ENCODE measurements at places on chromosomes 3 and 15.
A peak's percentile ranks its signal among the peaks of the same experiment; 100 is the strongest.

GRCh38 chr3:151169262-151169947, 33.6 kb downstream of the GPR171 start:
- DNase-seq = no peak

DNA sequence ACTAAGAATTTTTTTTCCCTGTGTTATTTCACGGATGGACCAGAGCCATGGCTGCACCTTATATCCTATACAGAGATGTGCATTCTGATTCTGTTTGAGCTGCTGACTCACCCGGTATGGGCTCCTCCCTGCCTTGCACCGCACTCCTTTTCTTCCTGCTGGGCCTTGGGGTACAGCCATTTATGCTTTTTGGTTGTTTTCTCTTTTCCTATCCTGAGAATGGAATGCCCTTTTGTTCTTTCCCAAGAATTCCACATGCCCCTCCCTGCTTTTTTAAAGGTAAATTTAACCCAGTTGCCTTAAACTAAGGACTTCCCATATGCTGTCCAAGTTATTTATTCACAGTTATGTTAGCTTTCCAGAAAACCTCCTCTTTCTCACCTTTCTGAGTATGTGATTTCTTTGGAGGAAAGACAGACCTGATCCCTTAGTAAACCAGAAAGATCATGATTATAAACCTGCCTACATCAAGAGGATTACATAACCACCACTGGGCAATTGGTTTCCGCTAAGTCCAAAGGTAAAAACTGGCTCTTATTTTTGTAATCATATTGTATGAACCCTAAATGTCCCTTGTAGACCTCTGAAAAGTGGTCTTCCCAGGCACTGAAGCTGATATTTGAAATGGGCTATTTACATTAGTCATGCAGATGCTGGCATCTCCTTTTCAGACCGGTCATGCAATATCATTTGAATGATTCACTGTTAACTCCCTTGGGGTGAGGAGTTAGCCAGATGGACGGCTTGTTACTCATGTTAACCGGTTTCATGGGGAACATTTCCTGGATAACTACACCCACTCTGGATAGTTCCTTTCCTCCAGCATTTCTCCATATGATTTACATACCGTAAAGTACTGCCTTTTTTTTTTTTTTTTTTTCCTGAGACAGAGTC, 45.5 kb downstream of the TMOD3 start:
- DNase-seq = no peak

- DNase-seq = no peak
These were observed 16.6 kb upstream of the ADIPOQ start for GRCh38 chr3:186825872-186826409.

DNA sequence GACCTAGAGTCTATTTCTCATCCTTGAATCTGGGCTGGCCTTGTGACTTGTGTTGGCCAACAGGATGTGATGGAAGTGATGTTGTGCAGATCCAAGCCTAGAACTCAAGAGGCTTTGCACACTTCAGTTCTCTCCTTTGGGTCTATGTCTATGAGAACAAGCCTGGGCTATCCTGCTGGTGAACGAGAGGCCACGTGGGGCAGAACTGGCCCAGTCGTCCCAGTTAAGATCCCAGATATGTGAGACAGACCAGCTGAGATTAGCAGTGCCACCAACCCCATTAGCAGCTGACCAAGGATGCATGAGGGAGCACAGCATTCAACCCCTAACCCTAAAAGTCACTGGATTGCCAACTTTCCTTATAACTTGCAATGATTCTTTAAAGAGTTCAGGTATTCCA, 99.7 kb downstream of the CTNNB1 start:
- no peak for DNase-seq

- no peak for DNase-seq
These were observed 26.2 kb upstream of the SLC12A8 start for GRCh38 chr3:125238759-125239158.

DNA sequence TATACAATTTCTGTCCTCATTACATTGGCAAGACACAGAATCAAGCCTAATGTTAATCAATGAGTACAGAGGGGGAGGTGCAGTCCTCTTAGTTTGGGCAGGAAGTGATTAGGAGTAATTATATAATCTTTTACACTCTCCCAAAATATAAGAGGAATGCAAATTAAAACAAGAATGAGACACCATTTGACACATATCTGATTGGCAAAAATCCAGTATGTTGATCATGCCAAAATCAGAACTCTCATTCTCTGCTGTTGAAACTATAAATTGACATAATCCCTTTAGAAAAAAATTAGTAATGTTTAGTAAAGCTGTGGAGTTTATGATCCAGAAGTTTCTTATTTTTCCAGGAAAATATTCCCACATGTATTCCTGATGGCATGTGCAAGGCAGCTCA, 373.4 kb downstream of the EPHA6 start:
- DNase-seq = no peak

DNA sequence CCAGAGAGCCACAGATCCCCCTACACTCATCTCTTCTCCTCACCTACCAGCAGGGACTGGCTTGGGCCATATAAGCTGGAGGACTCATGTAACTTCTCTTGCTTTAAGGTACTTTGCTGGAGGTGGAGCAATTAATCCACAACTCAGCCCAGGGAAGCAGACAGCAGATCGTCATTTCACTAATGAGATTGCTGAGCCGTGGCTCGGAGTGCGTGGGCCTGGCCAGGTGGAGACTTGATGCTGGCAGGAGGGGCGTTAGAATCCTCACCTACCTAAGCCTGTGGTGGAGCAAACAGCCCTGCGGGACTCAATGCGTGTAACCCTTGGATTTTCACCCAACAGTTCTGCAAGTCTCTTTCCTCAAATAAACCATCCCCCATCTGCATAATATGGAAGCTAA, 253.2 kb downstream of the RORA start:
- DNase-seq = no peak

GRCh38 chr3:188171682-188172467, 17.9 kb downstream of the LPP start:
- DNase-seq = no peak

DNA sequence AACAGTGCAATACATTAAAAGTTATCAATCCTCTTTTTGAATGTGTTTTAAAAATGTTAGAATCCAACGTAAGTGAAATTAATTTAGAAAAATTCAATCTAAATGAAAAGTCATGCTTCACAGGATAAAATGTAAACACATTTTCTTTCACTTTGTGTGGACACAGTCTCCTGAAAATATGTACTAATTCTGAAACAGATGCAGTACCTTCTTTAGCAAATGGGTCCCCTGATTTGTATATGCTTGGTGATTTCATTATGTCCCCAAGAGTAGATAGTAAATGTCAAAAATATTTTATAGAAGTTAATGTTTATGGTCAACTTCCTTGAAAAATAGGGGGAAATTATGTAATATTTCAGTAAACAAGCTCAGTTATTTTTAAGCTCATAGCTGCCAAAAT, 28.9 kb downstream of the FOXP1 start:
- no peak for DNase-seq

GRCh38 chr3:68234076-68234780, 579.8 kb upstream of the SUCLG2 start:
- no peak for DNase-seq

DNA sequence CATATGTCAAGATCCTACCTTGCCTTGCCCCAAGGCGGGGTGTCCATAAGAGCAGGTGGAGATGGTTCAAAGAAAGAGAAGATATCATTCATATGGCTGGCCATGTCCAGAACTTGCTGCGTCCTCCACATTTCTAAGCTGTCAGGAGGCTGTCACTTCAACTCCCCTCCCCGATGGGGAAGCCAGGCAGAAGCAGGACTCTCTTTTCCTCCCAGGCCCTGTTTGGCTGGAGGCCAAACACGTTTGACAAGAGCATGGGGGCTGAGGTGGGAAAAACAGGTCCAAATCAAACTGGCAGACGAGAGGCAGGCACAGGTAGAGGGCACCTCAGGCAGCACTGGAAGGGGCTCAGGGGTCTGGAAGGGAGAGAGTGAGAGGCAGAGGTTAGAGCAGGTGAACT, 37.7 kb downstream of the MESD start:
- no peak for DNase-seq

DNA sequence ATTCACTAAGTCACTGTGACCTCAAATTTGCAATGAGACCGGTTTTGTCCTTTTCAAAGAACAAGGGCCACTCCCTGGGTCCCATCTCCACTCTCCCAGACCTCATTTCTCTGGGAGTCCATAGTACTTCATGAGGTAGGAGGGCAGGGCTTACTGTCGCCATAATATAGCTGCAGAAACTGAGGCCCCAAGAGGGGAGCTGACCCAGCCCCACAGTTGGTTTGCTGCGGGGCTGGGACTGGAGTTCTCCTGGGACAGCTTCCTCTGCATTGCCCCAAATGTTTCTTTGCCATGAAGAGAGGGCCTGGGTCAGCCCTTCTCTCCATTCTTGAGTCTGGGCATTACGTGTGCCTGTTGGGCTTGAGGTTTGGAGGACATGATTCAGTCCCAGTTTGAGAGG, 60.1 kb downstream of the ITGA11 start:
- DNase-seq = no peak

DNA sequence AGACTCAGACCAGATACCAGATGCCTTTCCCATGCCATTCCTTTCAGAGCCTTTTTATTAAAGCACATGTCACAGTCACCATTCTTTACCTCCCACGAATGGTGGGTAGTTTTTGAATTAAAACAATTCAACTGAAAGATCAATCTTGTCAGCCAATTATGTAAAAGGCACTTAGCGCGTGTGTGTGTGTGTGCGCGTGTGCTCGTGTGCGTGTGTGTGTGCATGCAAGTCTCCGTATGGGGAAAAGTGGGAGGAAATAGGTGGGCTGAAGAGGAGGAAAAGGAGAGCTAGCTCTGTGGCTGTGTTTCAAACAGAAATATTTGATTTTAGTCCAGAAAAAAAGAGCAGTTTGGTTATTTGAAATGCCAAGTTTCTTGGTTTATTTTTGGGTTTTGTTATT, 177.2 kb downstream of the KCNAB1 start:
- DNase-seq = no peak

GRCh38 chr15:73982222-73982962, 9.7 kb downstream of the STOML1 start:
- no peak for DNase-seq

DNA sequence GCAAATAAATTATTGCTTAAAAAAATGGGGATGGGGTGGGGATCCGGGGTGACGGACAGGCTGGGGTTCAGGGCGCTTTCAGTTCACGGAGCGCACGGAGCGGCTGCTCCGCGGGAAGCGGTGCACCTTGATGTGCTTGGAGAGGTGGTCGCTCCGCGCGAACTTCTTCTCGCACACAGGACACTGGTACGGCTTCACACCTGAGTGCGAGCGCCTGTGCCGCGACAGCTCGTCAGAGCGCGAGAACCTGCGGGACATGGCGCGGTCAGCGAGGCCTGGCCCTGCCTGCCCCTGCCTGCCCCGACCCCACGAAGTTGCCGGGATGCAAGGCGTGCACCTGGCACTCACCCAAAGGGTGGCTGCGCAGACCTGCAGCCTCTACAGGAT, 13.6 kb downstream of the KLF15 start:
- DNase-seq = no peak

DNA sequence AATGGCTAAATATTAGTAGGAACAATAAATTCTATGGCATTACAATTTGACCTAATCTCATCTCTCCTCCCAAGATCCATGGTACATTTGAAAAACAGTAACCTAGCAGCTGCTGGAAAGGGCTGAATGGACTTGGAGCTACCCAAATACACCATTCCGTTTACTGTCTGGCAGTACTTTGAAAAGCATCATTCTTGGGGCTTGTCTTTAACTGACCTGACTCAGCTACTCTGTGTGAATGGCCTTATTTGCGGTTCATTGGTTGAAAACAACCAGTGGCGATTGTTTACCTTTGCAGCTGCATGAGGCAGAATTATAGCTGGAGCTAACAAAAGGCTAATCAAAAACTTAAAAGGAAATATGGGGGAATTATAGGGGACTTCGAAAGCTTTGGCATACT, 311.2 kb upstream of the MCTP2 start:
- DNase-seq = no peak

- DNase-seq = no peak
These were observed 66.0 kb upstream of the GCNT3 start for GRCh38 chr15:59545573-59545972.

DNA sequence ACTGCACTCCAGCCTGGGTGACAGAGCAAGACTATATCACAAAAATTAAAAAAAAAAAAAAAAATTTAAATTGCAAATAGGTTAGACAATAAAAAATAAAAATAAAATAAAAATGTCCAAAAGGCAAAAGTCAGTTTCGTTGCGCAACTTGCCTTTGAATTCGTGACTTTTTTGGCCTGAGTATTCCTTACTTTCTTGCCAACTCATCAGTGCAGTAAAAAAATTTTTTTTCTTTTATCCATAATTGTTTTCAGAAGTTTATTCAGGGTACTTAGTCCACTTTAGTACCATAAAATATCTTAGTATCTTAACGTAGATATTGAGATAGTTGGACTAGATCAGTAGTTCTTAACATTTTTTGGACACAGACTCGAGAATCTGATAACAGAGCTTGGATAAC, 22.4 kb upstream of the CILP start:
- no peak for DNase-seq

GRCh38 chr3:23701716-23702597, 103.8 kb upstream of the UBE2E1 start:
- no peak for DNase-seq

DNA sequence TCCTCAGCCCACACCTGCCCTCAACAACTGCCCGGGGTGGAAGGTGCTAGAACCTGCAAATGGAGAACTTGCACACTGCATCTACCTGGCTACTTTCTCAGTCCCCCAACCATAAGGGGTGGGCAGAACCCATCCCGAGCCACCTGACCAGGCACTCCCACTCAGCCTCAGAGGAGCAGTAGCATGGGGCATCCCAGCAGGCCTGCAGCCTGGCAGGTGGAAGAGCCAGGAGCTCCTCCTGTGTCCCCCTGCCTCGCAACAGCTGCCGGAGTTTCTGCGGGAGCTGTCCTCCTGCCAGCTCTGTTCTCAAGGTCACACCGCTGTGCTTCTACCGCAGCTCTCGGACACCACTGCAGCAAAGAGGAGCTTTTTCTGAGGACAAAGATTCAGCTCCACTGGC, 27.5 kb downstream of the RAB6B start:
- no peak for DNase-seq

GRCh38 chr3:194685718-194686413, at the start of gene FAM43A:
Gene FAM43A (plus strand): TSS chr3:194685883. CDS start chr3:194686827, 944 bp downstream.
- peak; percentile 69 for DNase-seq

- no peak for DNase-seq
These were observed 388.1 kb downstream of the FGF12 start for GRCh38 chr3:192339214-192339613.

DNA sequence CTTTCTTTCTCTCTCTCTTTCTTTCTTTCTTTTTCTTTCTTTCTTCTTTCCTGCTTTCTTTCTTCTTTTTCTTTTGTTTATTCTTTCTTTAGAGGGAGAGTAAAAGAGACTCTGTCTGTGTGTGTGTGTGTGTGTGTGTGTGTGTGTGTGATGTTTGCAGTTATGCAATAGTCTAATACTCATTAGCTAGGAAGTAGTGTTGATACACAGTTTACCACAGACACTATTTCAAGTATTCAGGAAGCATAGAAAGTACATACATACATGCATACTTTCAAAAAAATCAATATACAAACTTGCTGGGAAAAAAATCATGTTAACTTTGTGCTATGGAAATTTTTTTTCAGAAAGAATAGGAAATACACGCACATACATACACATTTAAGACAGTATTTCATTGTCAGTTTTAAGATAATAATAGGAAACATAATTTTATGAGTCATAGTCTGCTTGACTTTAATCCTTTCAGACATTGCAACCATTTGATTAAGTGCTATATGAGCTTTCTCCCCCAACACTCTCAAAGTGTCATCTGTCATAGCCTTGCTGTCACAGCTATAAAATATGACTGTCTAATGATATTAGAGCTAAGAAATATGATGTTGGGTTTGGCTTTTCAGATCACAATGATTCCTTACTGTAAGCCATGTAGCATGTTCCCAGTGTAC, 74.9 kb upstream of the EPHA3 start:
- DNase-seq = no peak

GRCh38 chr15:48340111-48340510, 8.9 kb downstream of the DUT start:
- DNase-seq = no peak
